ENCODE measurements at places on chromosomes 16 and 17.
A peak's percentile ranks its signal among the peaks of the same experiment; 100 is the strongest.

DNA sequence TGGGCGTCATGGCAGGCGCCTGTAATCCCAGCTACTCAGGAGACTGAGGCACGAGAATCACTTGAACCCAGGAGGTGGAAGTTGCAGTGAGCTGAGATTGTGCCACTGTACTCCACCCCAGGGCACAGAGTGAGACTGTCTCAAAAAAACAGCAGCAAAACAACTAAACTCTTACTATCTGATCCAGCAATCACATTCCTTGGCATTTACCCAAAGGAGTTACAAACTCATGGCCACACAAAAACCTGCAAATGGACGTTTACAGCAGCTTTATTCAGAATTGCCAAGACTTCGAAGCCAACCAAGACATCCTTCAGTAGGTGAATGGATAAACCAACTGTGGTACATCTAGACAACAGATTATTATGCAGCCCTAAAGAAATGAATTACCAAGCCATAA, 4.0 kb downstream of the SIAH1 start:
- no peak for DNase-seq
- no peaks in the 10 kb centered on the region for H3K27me3 ChIP-seq
- no peak overlapping the region for H3K27ac ChIP-seq
- H3K4me1 ChIP-seq: peaks cover 60% of the 10 kb centered on the region
- no peak overlapping the region for H3K4me3 ChIP-seq

GRCh38 chr16:56426585-56426984, 1.2 kb upstream of the AMFR start:
- H3K4me3 ChIP-seq: no peak overlapping the region
- peak overlapping the region; percentile 94 for H3K27ac ChIP-seq
- no peak for DNase-seq
- H3K4me1 ChIP-seq: peaks cover 11% of the 10 kb centered on the region
- no peaks in the 10 kb centered on the region for H3K27me3 ChIP-seq
- H3K36me3 ChIP-seq: peaks cover 15% of the 10 kb centered on the region

DNA sequence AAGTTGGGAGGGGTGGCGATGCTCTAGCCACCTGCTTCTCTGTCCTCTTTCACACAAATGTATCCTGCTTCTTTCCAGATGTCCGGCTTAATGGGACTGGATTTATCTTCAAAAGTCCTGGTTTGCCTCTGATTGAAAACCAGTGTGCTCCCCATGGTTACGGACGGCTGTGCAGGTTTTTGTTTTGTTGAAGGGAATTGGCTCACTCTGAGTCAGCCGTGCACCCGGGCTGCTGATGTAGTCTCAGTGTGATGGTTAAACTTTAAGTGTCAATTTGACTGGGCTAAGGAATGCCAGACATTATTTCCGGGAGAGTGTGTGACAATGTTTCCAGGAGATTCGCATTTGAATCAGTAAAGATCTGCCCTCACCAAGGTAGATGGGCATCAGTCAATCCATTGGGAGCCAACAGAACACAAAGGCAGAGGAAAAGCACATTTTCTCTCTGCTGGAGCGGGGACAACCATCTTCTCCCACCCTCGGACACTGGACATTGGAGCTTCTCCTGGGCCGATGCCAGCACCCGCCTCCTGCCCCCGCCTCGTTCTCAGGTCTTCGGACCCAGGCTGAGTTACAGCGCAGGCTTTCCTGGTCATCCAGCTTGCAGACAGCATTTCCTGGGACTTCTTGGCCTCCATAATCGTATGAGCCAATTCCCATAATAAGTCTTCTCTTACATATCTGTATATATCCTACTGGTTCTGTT, 126.9 kb upstream of the TNRC6C start:
- H3K4me1 ChIP-seq: peaks cover 39% of the 10 kb centered on the region
- no peak overlapping the region for H3K27ac ChIP-seq
- no peak overlapping the region for H3K4me3 ChIP-seq
- no peaks in the 10 kb centered on the region for H3K27me3 ChIP-seq
- DNase-seq: no peak

GRCh38 chr16:66273053-66273452, 93.4 kb upstream of the CDH5 start:
- H3K36me3 ChIP-seq: no peaks in the 10 kb centered on the region
- no peak overlapping the region for H3K4me3 ChIP-seq
- no peak overlapping the region for H3K27ac ChIP-seq
- H3K4me1 ChIP-seq: peaks cover 25% of the 10 kb centered on the region

- H3K4me1 ChIP-seq: no peaks in the 10 kb centered on the region
- H3K36me3 ChIP-seq: no peaks in the 10 kb centered on the region
- no peak for DNase-seq
- no peaks in the 10 kb centered on the region for H3K27me3 ChIP-seq
- H3K4me3 ChIP-seq: no peak overlapping the region
Measured at GRCh38 chr17:37219876-37220606, 155.7 kb upstream of the C17orf78 start.

- no peak overlapping the region for H3K4me3 ChIP-seq
- H3K4me1 ChIP-seq: no peaks in the 10 kb centered on the region
- no peaks in the 10 kb centered on the region for H3K36me3 ChIP-seq
- no peaks in the 10 kb centered on the region for H3K27me3 ChIP-seq
Measured at GRCh38 chr17:70028978-70029767, 45.9 kb upstream of the KCNJ16 start.

DNA sequence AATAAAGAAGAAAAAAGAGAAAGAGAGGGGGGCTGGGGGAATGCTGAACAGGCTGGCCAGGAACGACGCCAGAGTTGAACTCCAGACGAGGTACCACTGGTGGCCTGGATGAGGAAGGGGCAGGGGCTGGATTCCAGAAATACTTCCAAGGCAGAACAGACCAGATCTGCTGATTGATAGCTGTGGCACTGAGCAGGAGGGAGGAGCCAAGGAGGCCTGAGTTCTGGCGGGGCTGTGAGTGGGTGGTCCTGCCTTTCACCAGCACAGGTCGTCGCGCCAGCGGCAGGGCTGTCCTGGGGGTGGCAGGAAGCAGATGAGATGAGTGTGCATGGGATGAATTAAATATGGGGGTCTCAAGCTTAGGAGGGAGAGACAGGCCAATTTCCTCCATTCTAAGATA, 5.5 kb downstream of the CCDC42 start:
- H3K4me1 ChIP-seq: no peaks in the 10 kb centered on the region
- H3K4me3 ChIP-seq: no peak overlapping the region
- no peaks in the 10 kb centered on the region for H3K27me3 ChIP-seq
- no peak overlapping the region for H3K27ac ChIP-seq
- DNase-seq: no peak
- H3K36me3 ChIP-seq: no peaks in the 10 kb centered on the region

Measured in esophagus squamous epithelium (tissue), 5 donors.